ENCODE measurements at places on chromosomes 5 and 9.

DNA sequence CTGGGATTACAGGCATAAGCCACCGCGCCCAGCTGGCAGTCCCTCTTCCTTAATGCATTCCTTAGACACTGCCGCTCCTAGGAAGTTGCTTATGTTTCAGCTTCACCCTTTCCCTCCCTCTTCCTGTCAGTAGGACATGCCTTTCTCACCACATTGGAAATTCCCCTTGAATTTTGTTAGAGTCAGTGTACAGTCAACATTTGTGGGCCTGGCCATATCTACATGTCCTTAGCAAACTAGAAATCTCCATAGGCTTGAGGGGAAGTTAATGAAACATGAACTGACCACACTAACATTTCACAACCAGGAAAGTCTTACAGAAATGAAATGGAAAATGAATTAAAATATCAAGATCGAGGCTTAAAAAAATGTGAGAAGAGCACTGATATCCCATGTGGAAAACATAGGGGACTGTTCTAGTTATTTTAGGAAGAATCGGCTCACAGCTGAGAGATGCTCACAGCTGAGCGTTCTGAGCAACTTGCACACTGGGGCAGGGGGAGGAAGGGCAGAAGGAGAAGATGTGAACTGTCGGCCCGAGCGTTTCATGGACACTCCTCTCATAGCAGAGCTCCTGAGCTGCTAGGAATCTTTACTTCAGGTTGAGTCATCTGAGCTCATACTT is 21.1 kb upstream of the LVRN start:
- no peak for DNase-seq

DNA sequence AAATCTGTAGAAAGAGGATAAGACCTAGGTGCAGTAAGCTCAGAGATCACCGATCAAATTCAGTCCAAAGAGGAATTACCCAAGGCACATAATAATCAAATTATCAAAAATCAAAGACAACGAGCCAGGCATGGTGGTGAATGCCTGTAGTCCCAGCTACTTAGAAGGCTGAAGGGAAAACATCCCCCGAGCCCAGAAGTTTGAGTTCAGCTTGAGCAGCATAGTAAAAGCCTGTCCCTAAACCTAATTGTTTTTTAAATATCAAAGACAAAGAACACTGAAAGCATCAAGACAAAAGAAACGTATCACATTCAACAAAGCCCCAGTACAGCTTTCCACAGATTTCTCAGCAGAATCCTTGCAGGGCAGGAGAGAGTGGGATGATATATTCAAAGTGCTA is 122.9 kb downstream of the CEP120 start:
- no peak for DNase-seq

- DNase-seq = no peak
Observed at GRCh38 chr9:71441266-71441665, 319.8 kb upstream of the TRPM3 start.

- DNase-seq = no peak
Observed at GRCh38 chr5:108093186-108093585, 288.7 kb downstream of the FBXL17 start.

GRCh38 chr5:141633871-141634561 is 2.6 kb downstream of the HDAC3 start:
- no peak for DNase-seq

DNA sequence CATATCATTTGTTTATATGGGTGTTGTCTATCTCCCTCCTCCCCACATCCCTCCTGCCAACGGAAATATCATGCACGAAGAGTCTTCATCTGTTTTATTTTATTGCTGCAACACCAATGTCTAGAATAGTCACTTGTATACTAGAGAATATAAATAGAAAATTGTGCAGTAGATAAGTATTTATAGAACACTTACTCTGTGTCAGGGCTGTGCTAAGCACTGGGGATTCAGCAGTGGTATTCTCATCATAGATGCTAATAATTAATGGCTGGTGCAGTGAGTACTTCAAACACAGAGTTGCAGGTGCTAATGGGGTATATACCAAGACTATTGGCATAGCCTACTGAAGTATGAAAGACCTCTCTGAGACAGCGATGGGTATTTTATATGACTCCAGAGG is 353.5 kb upstream of the CDH6 start:
- DNase-seq = no peak

DNA sequence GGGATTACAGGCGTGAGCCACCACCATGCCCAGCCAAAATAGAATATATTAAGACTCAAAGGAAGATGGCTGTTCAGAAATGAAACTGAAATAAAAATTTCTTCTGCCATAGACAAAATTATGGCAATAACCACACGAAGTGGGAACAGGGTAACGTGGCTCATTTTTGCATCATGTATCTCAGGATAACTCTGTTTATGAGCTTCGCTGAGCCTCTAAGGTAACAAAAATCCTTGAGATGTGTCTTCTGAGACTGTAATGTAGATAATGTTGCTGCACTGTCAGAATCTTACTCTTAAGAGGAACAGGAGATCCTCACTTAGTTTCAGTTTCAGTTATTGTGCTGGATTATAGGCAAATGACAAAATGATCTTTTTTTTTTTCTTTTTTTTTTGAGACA is 153.8 kb downstream of the GOLPH3 start:
- DNase-seq = no peak

- no peak for DNase-seq
Observed at GRCh38 chr9:74554751-74555419, 57.8 kb downstream of the RORB start.

DNA sequence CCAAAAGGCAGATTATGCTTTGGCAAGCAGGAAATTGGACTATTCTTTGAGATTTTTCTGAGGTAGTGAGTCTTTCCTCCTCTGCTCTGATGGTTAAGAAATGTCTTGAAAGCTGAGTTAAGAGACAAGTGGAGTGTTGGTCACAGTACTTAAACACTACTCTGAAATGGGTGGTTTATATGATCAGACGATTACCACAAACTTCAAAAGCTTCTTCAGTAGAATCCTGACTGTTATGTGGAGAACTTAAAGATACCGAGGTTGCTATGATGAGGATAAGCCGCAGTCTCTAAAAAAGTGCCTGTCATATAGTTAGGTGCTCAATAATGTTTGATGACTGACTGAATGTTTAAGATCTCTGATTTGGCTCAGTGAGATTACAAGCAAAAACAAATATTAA is 24.3 kb downstream of the GCNT4 start:
- DNase-seq = no peak

GRCh38 chr5:41787265-41787664 is 83.0 kb downstream of the OXCT1 start:
- DNase-seq = no peak

DNA sequence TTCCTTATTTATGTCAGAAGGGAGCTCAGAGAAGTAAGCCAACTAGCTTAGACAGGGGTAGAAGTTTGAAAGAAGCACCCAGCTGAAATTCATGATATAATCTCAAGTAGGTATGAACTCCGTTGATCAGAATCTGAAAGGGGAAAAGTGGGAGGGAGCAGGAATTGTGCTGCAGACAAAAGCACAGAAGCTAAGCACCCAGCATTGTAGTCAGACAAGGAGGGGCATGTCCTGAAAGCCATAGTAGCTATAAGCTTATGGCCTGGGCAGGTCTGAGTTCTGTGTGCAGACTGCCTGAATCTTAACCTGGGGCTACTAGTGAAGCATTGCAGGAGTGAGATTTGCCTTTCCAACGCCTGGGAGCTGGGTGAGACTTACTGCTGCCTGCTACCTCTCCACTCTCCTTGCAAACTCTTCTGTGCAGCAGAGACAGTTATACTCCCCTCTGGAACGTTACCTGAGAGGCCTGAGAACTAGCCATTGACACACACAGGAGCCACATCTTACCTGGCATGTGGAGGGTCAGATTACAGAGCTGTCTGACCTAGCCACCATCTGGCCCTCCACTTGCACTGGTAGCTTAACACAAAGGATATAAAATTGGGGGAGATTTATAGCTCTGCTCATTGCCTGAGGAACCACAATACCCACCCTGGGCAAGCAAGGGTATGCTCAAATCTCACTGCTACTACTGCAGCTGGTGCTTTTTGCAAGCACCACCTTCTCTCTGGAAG is 9.8 kb upstream of the CYLC2 start:
- DNase-seq = no peak

DNA sequence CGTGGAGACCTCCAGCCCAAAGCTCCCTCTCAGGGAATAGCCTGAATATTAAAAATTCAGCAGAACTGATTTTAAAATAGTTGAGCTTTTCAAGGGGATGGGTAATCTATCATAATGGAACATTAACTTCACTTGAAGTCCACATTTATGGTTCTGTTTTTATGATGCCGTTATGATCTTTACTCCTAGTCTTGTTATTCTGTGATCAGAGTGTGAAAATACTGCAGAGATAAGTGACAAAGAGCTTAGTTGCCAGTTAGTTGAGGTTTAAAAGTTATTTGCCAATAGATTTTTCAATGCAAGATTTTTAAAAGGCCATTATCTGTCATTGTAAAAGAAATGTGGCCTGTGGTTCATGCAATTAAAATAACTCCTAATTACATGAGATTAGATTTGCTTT is 189.9 kb upstream of the RGMB start:
- DNase-seq = no peak

DNA sequence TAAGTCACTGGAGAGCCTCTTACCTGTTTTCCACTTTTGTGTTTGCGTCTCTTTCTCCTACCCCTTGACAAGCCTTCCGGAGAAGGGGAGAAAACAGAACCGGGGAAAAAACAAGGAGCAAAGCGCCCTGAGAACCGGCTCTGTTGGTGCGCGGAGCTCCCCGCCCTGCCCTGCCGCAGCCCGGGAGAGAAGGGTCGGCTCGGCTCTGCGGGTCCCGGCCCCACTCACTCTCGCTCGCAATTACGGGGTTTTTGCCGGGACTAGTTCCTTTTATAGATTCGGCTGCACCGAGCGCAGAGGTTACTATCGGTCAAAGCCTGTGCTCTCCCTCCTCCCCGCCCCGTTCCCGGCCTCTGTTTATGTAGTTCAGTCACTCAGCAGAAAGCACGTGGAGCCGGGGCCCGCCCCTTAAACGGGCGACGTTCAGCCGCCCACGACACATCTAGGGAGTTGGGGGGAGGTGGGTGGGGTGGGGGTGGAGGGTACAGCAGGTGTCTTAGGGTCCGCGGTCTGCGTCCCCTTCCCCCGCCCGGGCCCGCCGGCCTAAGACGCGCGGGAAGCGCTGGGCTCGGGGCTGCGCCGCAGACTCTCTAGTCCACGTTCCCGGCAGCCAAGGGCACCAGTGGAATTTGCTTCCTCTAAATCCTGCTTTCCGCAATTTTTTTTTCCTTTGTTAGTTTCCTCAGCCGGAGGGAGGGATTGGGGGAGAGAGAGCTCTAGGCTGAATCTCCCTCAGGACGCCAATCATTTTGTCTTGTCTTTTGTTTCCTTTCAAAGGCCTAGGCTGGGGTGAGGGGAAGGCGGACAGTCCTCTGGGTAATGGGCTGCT is at the start of gene ABCA1:
ABCA1 (minus strand) TSS at position 244 of the 829 bp plus-strand sequence. CDS start 24,476 bp downstream, outside the sequence.
- peak; percentile 37 for DNase-seq

- no peak for DNase-seq
Observed at GRCh38 chr5:112065781-112066180, 308.8 kb upstream of the NREP start.

DNA sequence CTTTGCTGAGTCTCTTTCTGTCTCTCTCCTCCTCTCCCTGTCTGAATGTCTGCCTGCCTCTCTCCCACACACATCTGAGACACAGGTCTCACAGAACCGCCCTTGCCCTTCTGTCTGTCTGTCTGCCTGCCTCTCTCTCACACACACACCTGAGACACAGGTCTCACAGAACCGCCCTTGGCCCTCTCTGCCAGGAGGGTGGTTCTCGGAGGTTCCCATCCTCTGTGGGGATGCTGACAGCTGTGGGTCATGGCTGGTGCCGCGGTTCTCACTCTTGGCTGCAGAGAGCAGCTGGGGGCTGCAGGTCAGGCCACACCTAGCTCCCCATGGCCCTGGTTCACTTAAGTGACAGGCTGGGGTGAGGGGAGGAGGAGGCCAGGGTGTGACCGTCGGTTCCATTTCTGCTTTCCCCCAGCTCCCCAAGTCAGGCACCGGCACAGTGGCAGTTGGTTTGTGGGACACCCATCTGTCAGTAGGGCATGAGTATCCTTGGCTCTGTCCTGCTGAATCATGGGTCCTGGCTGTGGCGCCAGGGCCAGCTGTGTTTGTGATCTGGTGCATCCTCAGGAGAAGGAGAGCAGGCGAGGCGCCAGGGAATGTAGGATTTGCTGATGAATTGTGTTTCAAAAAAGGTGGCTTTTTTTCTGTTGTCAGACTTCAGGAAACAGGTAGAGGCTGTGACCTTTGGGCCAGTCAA is 42.3 kb upstream of the CLPTM1L start:
- no peak for DNase-seq

- DNase-seq = no peak
Observed at GRCh38 chr9:9992936-9993335, 619.9 kb downstream of the PTPRD start.

DNA sequence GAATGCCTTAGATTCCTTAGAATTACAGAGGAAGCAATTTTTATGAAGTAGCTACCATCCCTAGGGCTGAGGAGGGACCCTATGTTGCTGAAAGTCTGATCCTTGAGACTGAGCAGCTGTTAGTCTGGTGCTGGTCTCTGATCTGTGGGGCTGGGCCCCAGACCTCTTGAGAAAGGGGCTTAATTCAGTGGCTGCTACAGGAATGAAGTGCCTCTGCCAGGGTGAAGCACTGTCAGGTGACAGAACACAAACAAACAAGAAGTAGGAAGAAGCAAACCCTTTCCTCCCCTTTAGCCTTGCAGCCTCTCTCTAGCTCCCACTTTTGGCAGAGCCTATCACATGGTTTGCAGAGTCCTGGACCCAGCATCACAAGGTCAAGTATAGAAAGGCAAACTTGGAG is 64.0 kb upstream of the STC2 start:
- DNase-seq = no peak

GRCh38 chr9:113178087-113178486 is 27.3 kb downstream of the SLC31A2 start:
- DNase-seq = no peak

DNA sequence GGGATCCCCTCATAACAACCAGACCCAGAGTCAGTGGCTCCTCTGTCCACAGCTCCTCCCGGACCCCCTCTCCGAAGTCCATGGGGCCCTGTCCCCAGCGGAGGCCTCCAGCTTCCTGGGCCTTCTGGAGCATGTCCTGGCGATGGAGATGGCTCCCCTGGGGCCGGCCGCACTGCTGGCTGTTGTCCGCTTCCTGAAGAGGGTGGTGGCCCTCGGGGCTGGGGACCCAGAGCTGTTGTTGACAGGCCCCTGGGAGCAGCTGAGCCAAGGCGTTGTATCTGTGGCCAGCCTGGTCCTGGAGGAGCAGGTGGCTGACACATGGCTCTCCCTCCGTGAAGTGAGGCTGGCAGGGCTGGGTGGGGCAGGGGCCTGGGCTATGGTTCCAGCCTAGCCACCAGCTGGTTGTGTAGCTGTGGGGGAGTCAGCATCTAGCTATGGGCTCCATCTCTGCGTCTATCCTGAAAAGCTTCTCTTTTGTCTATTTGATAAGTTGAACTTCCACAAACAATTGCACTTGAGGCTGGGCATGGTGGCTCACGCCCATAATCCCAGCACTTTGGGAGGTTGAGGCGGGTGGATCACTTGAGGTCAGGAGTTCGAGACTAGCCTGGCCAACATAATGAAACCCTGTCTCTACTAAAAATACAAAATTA is 4.7 kb downstream of the ADGRD2 start:
- no peak for DNase-seq

Measured in stimulated activated CD4-positive, alpha-beta T cell treated with anti-CD3 and anti-CD28 coated beads, Interleukin-1b, Interleukin-23, amount 100 ng/mL, for 1 hour (primary cell).